NB4 (cell line): ENCODE measurements at places on chromosomes 13 and 19.
A peak's percentile ranks its signal among the peaks of the same experiment; 100 is the strongest.

- DNase-seq: no peak
Measured at GRCh38 chr13:40518481-40518882, 148.0 kb downstream of the FOXO1 start.

DNA sequence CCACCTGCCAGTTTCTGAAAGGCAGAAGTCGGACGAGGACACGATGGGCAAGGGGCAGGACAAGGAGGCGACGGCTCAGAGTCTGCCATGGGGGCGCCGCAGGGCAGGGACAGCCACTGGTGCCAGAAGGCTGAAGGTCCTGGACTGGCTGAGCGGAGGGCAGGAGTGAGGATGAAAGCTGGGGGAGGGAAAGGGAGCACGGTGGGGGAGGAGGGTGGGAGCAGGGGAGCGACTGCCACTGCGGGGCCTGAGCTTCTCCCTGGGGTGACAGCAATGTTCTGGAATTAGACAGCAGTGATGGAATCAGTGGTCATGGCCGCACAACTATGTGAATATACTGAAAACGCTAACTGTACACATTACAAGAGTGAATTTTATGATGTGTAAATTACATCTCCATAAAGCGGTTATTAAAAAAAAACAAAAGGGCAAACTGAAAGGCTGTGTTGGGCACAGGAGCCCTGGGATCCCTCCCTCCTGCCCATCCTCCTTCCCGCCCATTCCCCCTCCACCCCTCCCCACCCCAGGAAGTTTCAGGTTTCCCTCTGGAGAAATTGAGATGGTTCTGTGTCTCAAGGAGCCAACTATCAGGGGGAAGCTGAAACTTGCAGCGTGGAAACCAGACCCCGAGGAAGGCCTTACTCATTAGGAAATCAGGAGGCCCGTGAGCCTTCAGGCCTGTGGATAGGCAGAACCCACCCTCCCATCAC, 15.9 kb downstream of the MLLT1 start:
- DNase-seq: no peak

DNA sequence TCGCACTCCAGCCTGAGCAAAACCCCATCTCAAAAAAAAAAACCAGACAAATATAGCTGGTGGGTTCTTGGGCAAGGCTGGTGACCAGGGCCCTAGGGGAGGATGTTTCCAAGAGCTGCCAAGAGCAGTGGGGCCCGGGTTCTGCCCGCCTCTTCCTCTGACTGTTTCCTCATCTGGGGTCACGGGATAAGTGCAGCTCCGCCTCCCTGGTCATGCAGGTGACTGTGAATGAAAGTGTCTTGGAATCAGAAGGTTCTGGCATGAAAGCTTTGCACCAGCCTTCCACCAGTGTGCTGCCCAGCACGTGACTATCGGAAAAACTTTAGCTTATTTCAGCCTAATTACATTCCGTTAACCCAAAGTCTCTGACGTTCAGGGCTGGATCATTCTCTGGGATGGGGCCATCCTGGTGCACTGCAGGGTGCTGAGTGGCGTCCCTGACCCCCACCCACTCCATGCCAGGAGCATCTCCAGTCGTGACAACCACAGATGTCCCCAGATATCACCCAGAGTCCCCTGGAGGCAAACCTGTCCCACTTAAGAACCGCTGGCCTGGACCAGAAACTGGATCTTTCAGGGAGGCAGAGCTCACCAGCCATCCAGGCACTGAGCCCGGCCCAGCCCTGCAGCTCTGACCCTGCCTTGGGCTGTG, 85.6 kb downstream of the GNG7 start:
- DNase-seq: peak; percentile 71

GRCh38 chr19:22806418-22806817, 22.5 kb upstream of the ZNF99 start:
- DNase-seq: no peak

DNA sequence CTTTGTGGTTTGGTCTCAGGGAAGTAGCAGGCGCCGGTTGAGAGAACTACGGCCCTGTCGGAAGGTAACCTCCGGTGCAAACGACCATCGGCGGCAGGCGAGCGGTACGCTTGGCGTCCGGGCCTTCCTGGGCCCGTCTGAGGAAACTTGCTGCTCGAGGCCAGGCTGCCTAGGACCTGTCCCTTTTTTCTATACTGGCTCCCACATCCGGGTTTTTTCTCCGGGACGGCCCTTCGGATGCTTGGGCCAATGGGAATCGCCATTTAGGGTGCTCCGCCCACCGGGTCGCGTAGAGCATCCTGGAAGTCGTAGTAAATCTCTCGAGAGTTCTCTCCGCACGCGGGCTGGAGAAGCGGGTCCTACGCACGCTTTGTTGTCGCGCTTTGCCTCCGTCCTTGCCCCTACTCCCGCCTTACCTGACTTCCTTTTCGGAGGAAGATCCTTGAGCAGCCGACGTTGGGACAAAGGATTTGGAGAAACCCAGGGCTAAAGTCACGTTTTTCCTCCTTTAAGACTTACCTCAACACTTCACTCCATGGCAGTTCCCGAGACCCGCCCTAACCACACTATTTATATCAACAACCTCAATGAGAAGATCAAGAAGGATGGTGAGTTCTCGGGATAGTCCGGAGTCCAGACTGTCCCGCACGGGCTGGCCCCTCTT, at the start of gene SNRPA:
TSS of gene SNRPA (plus strand) at position 330 of the 664 bp plus-strand sequence. CDS start at position 536, 206 bp downstream.
- DNase-seq: peak; percentile 94

DNA sequence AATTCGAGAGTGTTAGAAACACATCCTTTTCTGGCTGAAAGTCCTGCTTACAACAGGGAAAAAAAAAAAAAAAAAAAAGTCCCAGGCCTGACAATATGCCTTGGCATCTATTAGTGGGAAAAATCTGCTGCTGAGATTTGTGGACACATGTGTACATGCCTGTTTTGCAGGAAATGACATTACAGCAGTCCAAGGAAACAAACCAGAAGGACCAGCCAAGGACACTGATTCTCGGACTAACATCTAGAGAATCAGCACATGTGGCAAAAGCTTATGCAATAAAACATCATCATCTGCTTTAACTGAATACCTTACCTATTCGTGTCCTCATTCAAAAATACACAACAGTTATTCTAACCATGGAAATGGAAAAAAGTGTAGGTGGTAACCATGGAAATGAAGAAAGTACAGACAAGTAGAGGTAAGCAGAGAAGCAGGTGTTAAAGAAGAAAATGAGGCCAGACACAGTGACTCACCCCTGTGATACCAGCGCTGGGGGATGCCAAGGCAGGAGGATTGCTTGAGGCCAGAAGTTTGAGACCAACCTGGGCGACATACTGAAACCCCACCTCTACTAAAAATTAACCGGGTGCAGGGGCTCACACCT, 9.4 kb upstream of the DPY19L3 start:
- DNase-seq: no peak

DNA sequence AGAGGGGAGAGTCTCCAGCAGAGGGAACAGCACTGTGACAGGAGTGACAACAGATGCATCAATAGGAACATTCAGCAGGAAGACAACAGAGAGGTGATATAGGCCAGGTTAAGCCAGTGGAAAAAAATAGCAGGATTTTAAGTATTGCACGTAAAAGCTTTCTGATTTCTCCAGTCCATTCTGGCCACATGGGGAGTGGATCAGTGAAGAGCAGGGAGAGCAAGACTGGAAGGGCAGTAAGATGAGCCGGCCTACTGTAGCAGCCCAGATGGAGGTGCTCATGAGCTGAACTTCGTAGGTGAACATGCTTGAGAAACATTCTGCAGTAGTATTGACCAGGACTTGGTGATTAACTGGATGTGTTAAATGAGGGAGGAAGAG, 1.7 kb downstream of the UTP14C start:
- DNase-seq: peak; percentile 41
